Bronchial epithelial cell (primary cell): ENCODE measurements at places on chromosomes 5 and 9.

GRCh38 chr5:13529300-13529699 is 415.2 kb downstream of the DNAH5 start:
- DNase-seq: no peak

GRCh38 chr5:66416698-66417097 is 179.5 kb upstream of the MAST4 start:
- no peak for DNase-seq

GRCh38 chr5:154648706-154649105 is 106.5 kb upstream of the LARP1 start:
- DNase-seq: peak; percentile 18

DNA sequence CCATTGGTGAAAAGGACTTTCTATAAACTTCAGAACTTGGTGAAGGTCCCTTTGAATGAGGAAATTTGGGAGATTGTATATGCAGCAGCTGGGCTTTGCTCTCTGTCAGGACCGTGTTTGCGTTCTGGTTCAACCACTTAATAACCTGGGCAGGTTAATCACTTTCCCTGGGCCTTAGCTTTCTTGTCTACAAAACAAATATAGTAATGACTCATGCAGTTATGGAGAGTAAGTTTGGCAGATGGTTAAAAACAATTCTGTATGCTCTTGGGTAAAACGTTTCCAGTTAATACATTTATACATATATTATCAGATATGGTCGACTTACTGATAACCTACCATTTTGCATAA is 197.0 kb downstream of the ARHGEF28 start:
- peak; percentile 89 for DNase-seq

DNA sequence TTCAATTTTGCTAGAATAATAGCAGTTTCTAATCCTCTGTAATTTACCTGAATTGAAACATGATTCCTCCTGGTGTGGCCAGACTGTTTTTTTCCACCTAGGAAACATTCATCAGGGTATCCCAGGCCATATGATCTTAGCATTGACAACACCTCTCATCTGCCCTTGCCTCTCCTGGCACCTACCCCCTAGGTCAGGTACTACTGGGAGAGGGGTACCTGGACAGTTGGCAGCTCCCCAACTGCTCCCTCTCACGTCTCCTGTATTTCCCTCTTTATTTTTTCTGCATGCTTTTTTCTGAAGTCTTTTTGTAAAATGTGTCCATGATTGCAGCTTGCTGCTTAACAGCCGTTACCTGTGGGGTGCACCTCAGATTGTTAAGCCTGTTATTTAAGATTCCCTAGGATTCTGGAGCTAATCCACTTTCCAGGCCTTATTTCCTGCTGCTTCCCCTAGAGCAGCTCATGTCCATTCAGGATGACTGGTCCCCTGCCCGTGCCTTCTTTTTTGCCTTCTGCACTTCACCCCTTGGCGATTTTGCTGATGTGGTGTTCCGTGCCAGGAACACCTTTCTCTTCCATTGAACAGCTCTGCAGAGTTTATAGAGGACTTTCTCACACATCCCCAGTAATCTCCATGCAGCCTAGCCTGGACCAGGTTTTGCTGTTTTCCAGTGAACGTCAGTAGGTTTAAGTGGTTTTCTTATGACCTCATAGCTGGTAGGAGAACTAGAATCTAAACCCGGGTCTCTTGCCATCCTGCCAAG is 33.6 kb downstream of the SNX30 start:
- peak; percentile 29 for DNase-seq

DNA sequence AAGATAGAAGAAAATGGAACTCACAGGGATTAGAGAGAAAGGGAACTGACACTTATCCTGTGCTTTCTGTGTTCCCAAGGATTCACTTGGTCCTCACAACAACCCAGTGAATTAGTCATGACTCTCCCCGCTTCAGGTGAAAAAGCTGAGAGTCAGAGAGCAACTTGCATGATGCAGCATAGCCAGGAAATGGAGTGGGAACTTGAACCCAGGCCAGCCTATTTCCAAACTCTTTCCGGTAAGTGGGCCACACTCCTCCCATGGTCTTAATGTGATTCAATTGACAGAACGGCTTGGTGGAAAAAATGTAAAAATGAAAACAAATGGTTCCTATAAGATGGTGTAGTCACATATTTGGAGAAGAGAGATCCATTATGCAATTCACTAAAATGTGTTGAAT is 45.9 kb upstream of the CEMIP2 start:
- peak; percentile 28 for DNase-seq
